AG09309 (cell line): ENCODE measurements at places on chromosomes 2 and 18.

DNA sequence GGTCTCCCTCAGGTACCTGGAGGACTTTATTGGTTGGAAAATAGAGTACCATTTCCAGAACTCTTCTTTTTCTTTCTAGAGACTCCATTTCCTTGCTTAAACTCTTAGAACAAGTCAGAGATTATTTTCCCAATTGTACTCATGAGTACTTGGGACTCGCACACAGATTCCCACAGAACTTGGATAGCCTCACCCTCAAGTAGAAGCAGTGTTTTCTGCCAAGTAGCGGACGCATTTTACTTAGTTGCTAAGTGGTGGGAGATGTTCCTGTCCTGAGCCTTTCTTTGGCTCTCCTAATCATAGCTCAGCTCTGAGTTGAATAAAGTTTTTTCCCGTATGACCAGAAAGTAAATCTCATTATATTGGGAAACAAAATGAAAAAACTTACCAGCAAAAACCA lies 17.2 kb downstream of the SLC30A3 start:
- no peak for DNase-seq

- no peak for DNase-seq
These were observed 26.8 kb upstream of the EPAS1 start for GRCh38 chr2:46270384-46270783.

GRCh38 chr18:50297621-50298442 lies 10.3 kb upstream of the CXXC1 start:
- DNase-seq, result no peak

GRCh38 chr2:40740419-40740818 lies 288.5 kb upstream of the SLC8A1 start:
- DNase-seq, result no peak

DNA sequence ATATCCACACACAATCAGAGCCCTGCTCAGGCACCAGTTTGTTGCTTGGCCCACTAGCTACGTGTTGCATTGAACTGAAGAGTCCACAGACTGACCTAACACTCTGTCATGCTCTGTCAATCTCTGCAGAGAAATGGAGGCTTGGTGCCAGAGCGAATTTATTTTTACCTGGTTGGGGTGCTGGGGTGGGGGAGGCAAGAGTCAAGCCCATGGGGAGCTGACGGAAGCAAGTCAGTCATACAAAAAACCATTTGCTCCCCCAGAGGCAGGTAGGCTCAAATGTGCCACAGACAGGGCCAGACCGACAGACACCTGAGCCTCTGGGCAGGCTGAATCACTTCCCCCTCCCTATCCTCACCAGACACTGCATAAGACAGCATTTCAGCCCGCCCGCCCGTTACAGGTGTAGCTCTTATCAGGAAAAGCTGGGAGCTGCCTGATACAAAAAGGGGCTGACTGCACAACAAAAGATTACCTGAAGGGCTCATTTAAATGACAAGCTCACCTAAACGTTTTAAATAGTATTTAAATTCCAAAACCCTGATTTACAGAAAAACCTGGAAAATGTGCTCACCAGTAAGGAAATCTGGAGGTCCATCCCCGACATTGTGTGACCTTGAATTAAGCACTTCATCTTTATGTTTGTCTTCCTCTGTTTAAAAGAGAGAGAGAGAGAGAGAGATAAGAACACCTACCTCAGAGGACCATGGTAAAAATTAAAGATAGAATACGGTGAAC lies 2.1 kb upstream of the PCBP1 start:
- DNase-seq, result no peak

DNA sequence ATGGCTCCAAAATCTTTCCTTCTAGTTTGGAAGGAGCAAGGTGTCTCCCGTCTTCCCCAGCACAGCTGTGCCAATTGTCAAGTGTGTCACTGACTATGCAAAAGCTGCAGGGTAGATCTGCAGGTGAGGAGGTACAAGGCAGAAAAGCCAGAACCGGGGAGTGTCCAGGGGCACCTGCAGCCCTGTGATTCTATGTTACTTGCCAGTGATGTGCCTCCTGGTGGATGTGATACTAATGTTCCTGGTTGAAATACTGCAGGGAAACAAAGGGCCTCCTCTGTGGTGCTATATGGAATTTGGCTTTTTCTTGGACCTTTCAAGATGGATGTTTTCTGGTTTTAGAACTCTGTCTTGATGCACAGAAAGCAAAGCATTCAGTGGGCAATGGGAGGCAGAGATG lies 80.3 kb downstream of the ST6GAL2 start:
- no peak for DNase-seq

DNA sequence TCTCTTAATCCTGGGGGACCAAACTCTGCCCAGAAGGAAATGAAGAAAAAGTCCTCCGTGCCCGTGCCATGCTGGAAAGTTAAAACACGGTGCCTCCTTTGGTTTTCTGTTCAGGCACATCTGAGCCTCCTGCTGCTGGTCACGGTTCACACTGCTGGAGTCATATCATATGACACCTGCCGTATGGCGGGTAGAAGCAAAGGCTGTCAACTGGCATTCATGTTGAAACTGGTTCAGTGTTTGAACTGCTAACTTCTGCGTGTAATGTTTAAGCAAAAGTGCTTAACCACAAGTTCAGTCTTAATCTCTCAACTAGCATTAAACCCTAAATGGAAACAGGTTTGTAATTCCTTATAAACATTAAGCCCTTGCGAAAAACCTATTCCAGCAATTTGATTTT lies 3.1 kb downstream of the STK39 start:
- no peak for DNase-seq

DNA sequence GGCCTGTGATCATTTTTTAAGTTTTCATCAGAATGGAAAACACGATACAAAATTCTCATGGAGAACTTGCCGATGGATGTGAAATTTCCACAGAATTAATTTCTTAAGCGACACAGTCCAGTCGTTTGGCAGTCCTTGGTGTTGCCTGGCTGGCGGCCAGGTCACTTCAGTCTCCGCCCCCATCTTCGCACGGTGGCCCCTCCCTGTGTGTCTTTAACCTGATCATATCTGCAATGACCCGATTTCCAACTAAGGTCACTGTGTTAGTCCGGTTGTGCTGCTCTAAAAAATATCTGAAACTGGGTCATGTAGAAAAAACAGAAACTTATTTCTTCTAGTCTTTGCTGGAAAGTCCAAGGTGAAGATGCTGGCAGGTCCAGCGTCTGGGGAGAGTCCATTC lies 44.5 kb upstream of the COPS8 start:
- DNase-seq, result no peak

- DNase-seq, result no peak
These were observed 47.3 kb downstream of the C2orf42 start for GRCh38 chr2:70143314-70144150.

DNA sequence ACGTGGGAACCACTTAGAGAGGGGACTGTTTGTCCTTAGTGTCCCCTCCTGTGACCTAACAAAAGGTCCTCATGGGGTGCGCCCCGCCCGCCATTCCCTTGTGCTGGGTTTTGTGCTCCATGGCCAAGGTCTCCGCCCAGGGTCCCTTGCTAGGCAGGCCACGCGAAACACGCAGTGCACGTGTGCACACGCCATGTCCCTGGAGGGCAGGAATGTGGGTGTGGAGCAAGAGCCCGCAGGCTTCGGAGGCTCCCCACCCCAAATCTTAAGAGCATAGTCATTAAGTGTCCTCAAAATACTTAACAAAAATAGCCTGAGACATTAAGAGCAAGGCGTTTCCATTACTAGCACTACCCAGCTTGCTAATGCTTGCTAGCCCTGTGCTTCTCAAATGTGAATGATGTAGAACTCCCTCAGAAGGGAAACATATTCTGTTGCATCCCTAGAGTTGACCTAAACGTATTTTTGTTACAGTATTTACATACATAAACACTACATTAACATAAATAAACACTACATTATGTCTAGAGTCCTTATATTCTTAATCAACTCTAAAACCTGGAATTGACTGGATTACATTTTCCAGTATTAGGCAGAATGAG lies 117.6 kb upstream of the APCDD1 start:
- DNase-seq, result no peak

GRCh38 chr18:57841568-57841967 lies 38.5 kb upstream of the ATP8B1 start:
- DNase-seq, result no peak

GRCh38 chr2:205237524-205237923 lies 444.8 kb upstream of the NRP2 start:
- no peak for DNase-seq

- no peak for DNase-seq
These were observed 1186.2 kb upstream of the FAM98A start for GRCh38 chr2:34785206-34785785.

- no peak for DNase-seq
These were observed 90.7 kb downstream of the WDPCP start for GRCh38 chr2:63497576-63497975.

DNA sequence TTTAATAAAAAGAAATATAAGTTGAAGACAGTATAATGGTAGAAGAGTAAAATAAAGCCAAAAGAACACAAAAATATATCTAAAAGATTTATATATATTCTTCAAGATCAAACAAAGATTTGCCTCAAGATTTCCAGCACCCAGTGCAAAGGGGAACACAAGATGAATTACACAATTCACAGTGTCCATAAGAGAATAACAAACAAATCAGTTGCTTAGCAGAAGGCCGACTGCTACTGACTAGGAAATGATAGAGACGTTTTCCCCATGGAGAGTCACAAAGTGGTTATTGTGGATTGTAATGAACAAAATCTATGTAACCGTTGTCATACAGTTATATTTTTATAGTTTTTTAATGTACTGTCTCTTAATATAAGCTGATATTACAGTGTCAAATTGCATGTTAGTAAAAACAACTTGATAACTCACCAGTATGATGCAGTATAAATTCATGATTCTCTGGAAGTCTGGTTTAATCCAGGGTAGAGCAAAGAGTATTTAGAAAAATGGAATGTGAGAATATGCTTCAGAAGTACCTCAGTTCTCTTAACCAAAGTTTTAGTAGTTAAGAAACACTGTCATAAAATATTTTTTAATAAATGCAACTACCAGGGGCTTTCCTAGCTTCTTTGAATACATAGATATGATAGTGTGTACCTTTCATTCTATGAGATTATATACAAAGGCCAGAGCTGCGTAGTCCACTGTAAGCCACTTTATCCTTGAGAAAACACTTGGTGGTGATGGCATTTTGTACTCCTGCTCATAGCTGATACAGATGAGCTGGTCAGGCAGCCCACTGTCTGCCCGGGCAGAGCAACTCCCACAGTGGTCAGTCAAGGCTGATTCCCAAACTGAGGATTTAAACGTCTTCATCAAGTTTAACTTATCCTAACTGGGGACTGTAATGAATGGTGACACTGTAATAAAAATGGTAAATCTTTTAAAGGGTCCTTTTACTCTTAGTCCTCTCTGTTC lies 180.5 kb upstream of the DTNA start:
- DNase-seq, result no peak

DNA sequence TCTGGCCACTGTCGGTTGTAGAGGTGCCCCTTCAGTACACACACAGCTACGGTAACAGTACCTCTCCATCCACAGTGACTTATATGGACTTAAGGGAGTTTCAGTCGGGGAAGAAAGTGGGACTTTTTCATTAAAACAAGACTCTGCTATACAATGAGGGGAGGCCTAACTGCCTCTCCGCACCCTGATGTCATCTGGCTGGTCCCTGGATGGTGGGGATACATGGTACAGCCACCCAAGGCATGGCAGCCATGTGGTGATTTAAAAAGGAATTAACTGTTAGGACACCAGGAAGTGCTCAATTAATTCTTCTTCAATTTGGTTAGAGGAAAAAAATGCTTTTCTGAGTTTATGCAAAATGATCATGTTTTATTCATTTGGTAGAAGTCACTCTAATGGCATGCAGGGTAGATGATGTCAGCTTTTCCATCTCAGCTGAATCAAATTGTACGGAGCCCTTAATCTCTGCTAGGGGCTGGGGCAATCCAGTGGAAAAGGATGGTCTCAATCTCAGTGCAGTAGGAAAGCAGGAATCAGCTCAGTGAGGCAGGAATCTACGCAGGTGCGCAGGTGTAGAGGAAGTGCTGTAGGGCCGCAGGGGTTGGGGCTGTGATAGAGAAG lies 243.9 kb downstream of the PRKCE start:
- DNase-seq, result no peak

DNA sequence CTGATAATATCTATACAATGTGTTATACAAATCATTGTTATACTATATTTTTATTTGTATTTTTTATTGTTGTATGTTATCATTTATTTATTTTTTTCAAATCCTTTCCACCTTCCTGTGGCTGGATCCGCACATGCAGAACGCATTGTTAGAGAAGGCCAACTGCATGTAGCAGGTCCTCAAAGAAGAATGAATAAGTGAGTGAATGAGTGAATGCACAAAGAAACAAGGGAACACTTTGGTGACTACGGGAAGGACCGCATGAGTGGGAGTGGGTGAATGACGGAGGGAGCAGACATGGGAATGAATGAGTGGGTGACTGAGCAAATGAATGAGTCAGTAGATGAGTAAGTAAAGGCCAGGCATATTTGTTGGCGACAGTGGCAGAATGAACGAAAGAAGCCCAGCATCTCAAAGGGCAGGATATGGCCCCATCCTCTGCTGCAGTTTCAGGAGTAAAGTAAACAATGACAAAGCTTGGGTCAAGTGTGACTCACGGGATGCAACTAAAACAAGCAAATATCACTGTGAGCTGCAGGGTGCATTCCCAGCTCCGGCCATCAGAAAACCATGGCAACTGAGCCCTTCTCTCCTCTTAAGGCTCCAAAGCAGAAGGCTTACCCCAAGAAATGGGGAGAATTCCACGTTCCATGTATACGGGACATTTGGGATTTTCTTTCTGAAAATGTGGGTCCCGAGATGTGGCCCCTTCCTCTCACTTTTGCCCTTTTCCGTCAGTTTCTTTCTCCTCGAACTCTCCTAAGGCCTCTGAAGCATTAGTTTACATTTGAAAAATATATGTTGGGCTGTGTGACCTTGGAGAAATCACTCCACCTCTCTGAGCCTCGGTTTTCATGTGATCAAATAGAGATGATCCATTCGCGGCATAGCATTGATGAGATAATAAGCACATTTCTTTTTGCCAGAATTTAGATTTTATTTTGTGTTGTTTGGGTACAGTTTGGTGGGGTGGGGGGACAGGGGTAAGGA lies 24.5 kb downstream of the KCNF1 start:
- DNase-seq, result peak; percentile 84

- DNase-seq, result no peak
These were observed 816.4 kb downstream of the SOCS6 start for GRCh38 chr18:71105078-71105819.

GRCh38 chr2:4053769-4054493 lies 350.6 kb downstream of the DCDC2C start:
- DNase-seq, result no peak

DNA sequence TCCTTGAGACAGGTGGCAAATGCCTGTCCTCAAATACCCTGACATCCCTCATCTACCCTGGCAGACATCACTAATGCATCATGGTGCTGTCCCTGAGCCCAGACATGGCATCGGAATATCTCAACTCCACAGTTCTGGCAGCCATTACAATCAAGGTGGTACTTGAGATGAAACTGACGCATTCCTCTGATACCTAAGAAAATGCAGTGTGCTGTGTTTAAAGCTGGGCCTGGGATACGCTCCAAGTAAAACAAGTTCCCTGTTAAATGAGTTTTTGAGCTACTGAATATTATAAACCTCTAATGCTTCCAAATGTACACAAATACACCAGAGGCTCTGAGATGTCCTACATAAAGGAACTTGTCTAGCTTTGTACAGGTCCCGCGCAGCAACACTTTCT lies 29.8 kb downstream of the POLR1A start:
- no peak for DNase-seq

GRCh38 chr2:28713577-28714298 lies 37.9 kb upstream of the PPP1CB start:
- no peak for DNase-seq

GRCh38 chr2:31558401-31559295 lies 22.1 kb downstream of the SRD5A2 start:
- peak; percentile 27 for DNase-seq

GRCh38 chr18:10432781-10433180 lies 21.7 kb upstream of the APCDD1 start:
- DNase-seq, result no peak

GRCh38 chr18:8996771-8997432 lies 105.6 kb upstream of the NDUFV2 start:
- no peak for DNase-seq
